ENCODE measurements at places on chromosomes 6 and 20. TPM values are rescaled to one million over a fixed set of nuclear protein-coding genes. Genes with fewer than 3 reads are reported as not detected.

Gene RBL1
- 12.0 TPM for total RNA-seq

Gene PLAGL1
- total RNA-seq = 22.1 TPM

Gene LPIN3
- 17.8 TPM for total RNA-seq

Gene UFL1
- 18.8 TPM for total RNA-seq

Gene GNAS-AS1
- 0.35 TPM for total RNA-seq
